ENCODE measurements at places on chromosomes 1 and 21.

GRCh38 chr1:179966551-179966950, 11.9 kb downstream of the CEP350 start:
- DNase-seq = no peak

GRCh38 chr1:225354906-225355305, 72.9 kb downstream of the LBR start:
- no peak for DNase-seq

- no peak for DNase-seq
Observed at GRCh38 chr1:10778640-10779039, 17.8 kb downstream of the CASZ1 start.

DNA sequence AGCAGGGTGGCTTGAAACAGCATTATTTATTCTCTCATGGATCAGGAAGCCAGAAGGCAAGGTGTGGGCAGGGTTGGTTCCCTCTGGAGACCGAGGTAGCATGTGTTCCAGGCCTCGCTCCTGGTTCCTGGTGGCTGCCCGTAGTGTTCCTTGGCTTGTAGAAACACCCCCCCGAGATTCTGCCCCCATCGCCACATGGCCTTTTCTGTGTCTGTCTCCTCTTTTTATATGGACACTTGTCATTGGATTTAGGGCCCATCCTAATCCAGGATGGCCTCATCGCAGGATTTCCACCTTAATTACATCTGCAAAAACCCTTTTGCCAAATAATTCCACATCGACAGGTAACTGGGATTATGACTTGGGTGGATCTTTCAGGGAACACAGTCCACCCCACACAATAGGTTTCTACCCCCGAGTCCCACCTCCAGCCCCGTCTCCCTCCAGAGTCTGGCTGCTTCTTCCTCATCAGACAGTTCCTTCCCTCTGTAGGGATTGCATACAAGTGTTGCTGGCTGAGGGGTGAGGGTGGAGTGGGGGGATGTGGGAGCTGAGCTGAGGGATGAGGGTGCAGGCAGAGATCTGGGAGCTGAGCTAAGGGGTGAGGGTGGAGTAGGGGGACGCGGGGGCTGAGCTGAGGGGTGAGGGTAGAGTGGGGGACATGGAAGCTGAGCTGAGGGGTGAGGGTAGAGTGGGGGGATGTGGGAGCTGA, 12.3 kb upstream of the NPHP4 start:
- DNase-seq = no peak

DNA sequence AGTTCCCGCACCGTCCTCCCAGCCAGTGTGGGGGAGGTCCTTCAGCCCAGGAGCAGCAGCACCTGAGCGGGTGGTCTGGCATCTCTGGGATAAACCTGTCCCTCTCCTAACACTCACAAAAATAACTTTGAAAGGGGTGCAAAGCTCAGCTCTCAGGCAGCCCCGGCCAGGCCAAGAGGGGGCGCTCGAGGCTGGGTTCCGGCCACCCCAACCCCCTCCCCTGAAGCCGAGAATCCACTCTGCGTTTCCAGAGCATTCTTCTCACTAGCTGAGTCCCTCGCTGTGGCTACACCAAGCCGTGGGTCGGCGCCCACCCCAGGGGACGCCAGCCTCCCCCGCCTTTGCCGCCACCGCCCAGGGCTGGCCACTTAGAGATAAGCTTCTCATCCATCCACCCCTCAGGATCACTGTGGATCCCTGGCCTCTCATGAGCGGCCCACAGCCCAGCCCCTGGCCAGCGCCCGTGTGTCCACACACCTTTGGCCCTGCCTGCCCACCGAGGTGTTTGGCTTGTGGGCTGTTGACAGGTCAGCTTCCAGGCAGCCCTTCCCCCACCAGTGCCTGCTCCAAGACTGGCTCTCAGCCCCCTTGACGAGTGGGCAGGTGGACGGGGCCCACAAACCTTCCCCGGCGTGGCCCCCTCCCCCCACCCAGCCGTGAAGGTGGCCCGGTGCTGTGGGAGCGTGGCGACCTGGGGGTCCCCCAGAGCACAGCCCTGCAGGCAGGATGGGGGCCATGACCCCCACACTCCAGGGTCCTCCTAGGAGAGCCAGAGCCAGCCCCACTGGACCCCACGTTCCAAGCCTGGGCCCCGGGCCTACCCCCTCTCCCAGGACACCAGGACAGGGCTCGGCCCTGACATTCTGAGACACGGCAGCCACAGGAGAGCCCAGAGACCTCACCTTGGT, 1.9 kb downstream of the FTCD start:
- DNase-seq = no peak

GRCh38 chr1:151370211-151370911, 2.1 kb downstream of the SELENBP1 start:
- DNase-seq = peak; percentile 19
